ENCODE measurements at places on chromosomes 16 and 17.
A peak's percentile ranks its signal among the peaks of the same experiment; 100 is the strongest.

DNA sequence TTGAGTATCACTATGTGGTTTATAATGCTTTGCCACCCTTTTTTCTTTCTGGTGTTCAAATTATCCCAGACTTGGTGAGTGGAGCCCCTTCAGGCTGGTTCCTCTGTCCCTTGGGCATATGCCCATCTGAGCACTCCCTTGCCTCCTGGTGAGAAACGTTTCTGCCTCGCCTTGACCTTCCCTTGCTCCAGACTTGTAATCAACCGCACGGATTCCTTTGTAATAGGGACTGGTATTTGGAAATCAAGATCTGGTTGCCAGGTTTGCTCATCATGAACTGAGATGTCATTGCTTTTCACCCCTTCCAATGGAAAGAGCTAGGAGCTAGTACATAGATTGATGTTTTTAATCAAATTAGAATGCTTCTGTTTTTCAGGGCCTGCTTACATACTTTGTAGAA, 43.7 kb downstream of the SEC14L1 start:
- DNase-seq: peak; percentile 7

DNA sequence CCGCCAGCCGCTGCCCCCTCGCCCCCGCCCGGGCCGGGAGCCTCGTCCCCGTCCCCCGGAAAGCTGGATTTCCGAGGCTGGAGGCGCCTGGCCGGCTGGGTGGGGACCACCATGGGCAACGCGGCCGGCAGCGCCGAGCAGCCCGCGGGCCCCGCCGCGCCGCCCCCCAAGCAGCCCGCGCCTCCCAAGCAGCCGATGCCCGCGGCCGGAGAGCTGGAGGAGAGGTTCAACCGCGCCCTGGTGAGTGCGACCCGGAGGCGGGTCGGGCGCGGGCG, 266 bp downstream of the FMNL1 start:
- DNase-seq: no peak

DNA sequence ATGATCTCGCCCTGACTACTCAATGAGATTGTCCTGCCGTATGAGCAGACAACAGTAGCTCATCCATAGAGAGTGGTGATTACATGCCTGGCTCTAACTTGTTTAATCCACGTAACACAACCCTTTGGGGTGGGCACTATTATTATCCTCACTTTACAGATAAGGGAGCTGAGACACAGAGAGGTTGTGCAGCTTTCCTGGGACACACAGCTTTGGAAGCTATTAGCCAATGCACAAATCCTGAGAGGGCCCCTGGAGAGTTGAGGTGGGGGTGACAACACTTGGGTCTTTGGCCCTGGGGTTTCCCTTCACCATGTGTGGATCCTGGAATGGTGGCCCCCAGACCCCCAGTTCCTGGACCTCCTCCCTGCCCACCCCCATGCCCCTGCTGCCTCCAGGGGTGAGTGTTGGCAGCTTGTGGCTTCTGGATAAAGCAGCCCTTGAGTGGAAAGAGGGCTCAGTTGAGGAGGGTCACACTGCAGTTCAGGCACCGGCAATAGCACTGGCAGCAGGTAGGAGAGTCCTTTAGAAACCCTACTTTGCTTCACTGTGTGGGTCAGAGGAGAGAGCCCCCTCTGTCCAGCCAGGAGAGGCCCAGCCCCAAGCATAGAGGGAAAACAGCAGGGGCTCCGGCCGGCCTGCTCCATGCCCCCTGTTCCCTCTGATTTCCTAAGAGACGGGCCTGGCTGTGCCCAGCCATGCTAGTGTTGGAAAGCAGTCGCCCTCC, 230.7 kb downstream of the KATNIP start:
- DNase-seq: no peak

- DNase-seq: peak; percentile 86
Observed at GRCh38 chr17:50051082-50051576, 4.8 kb upstream of the ITGA3 start.

- peak; percentile 87 for DNase-seq
Observed at GRCh38 chr16:3959148-3959547, 78.6 kb upstream of the CREBBP start.

GRCh38 chr16:87922250-87922871, 14.0 kb downstream of the CA5A start:
- no peak for DNase-seq

GRCh38 chr16:11163761-11164261, 92.2 kb downstream of the SOCS1 start:
- DNase-seq: no peak

- peak; percentile 87 for DNase-seq
Observed at GRCh38 chr17:64202683-64203344, 60.2 kb downstream of the TEX2 start.

DNA sequence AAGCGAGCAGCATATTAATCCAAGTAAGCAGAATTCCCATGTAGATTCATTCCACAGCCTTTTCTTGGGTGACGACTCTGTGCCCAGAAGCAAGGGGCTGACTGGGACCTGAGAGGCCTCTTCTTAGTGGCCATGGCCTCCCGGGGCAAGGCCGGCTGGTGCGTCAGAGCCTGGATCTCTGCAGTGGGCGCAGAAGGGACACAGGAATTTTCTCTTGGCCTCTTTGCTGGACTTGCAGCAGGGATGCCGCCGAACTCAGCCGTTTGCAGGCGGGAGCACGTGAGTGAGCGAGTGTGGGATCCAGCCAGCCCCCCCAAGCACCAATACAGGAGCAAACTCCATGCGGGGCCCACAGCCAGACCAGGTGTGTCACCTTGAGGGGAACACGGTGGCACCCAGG, 151.8 kb downstream of the RPTOR start:
- no peak for DNase-seq

- DNase-seq: peak; percentile 31
Observed at GRCh38 chr16:53091466-53092211, 36.8 kb downstream of the CHD9 start.

DNA sequence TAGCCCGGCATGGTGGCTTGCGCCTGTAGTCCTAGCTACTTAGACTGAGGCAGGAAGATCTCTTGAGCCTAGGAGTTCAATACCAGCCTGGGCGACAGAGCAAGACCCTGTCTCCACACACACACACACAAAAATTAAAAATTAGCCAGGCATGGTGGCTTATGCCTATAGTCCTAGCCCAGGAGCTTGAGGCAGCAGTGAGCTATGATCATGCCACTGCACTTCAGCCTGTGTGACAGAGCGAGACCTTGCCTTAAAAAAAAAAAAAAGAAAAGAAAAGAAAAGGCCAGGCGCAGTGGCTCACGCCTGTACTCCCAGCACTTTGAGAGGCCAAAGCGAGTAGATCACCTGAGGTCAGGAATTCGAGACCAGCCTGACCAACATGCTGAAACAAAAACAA, 23.9 kb downstream of the C17orf75 start:
- DNase-seq: no peak

DNA sequence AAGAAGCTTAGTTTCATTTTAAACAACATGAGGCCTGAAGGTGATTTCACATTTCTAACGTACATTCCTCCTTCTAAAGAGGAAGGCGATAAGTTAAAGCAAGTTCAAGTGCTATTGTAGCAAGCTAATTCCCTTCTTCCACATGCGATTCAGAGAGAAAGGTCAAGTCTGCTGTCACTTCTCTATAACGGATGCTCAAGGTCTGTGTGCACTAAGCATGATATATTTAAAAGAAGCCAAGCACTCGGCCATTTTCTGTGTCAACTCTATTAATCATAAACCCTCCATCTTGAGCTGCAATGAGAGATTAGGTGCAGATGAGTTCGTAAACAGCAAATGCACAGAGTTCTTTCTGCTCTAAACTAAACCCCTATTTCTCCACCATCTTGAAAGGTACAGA, 568.8 kb upstream of the ZFHX3 start:
- no peak for DNase-seq

DNA sequence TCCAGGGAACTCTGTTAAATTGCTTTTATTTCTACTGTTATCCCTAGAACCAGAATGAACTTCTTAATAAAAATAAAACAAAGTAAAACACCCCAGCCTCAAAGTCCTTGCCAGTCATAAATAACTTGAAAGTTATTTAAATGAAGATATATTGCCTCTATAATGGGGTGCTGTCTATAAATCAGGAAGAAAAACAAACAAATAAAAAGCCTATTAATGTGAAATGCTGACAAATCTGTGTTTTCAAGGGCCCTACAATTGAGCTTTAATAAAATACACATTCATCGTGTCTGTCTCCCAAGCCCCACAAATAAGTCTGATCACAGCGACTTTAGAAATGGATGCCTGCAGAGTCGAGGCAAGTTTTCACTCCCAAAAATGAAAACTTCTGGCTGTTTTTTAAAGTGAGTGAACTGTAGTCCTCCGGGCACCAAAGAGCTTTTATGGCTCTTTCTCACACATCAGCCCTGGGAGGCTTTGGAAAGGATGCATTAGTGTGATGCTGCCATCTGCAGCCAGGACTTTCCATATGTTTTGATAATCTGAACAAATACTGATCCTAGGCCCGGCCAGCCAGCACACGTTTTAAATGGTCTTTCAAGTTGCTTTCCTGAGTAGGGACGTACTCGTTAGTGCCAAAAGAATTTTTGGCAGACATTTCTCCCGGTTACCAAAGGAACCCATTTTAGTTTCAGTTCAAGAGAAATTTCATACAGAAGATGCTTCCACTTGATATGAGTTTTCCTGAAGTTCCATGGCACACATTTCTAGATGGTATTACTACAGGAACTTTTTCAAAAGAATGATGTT, 16.3 kb downstream of the NACA2 start:
- DNase-seq: no peak

- DNase-seq: no peak
Observed at GRCh38 chr16:89105599-89106151, 12.0 kb downstream of the ACSF3 start.

Data from trophoblast cell (in vitro differentiated cells and primary cell).